ENCODE measurements at places on chromosomes 1 and 21.

GRCh38 chr1:29256394-29256793, 20.1 kb downstream of the PTPRU start:
- no peak for DNase-seq

DNA sequence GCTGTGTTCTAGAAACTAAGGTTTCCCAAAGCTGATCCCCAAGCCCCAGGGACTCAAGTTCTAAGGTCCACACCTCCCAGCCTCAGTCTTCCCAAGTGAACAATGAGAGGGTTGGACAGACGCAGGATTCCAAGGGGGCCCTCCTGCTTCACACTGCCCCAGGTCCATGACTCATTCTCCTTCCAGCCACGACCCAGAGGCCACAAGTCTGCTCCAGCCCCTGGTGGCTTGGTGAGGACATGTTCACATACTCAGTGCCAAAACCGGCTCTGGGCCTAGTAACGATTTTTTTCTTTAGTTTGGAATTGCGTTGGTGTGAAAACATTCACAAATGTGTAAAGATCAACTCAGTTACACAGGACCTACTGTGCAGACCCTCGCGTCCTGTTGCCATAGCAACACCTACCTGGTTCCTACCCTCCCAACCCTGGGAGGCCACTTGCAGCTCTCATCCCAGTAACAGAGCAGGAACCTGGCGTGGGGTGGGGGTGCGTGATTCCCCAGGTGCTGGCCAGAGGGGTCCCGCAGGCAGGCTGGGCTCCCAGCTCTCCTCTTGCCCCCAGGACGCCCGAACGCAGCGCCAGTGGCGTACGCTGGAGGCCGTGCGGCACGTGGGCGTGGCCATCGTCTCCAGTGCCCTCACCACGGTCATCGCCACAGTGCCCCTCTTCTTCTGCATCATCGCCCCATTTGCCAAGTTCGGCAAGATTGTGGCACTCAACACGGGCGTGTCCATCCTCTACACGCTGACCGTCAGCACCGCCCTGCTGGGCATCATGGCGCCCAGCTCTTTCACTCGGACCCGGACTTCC, 57.0 kb downstream of the DISP3 start:
- no peak for DNase-seq

DNA sequence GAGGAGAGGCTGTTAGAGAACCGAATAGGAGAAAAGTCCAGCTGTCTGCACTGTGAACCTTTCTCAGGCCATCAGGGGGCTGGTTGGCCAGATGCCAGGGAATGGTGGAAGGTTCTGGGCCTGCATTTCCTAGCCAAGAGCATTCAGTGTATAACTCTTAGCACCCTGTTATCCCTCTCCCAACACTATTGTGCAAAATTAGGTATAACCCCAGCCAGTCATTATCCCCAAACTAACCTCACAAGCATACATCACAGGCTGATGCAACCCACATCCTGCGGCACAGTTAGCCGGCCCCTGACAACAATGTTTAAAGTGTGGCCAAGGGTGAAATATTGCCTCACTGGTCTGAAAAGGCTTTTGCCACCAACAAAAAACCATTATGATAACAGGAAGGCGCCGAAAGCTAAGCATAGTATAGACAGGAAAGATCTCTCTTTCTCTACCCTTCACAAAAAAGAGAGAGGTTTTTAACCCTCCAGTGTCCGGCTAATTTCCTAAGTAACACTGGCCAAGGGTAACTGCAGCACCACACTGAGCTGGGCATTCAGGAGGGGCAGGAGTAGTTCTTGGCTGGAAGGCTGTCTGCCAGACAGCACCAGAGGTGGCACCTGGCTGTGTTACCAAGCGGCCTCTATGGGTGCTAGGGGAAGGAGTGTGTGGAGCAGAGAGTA, 77.3 kb upstream of the BCAR3 start:
- no peak for DNase-seq

GRCh38 chr1:21921100-21921875, 15.8 kb downstream of the HSPG2 start:
- no peak for DNase-seq

GRCh38 chr1:33524586-33524985, 52.1 kb downstream of the ZSCAN20 start:
- DNase-seq, result no peak

GRCh38 chr1:40248412-40248811, 675 bp downstream of the TMCO2 start:
- no peak for DNase-seq

DNA sequence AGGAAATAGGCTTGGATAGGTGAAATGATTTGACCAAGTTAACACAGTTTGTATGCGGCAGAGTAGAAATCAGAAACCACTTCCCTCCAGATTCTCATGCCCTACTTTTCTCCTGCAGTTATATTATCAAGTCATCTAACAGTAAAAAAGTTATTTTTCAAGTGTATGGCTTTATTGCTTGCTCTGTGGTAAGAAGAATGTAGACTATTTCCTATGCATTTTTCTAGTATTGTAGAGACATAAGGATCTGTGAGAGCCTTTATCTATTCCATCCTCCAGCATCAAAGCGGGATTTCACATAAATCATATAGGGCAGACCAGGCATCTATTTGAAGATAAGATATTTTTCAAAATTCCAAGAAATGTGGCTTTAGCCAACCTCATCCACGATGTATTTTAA, 208.5 kb downstream of the TTLL7 start:
- no peak for DNase-seq

DNA sequence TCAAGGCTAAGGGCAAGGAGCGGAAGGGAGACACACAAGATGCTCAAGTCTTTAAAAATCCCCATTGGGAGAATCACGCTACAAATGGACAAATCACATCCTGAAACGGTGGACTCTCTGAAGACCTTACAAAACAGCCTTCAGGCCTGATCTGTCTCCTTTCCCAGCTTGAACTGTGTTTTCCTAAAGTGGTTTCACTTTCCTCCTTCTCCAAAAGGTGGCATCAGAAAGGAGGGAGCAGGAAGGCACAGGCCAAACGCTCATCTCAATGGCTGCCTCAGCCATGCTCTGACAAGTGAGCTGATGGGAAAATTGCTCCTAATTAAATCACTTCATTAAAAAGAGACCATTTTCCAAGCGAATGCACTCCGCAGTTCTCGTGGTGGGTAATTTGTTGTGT, 47.7 kb downstream of the UTP25 start:
- DNase-seq, result no peak

GRCh38 chr1:70041317-70042045, 163.9 kb downstream of the LRRC40 start:
- no peak for DNase-seq

- DNase-seq, result no peak
Observed at GRCh38 chr1:226638608-226639007, 90.0 kb downstream of the STUM start.

DNA sequence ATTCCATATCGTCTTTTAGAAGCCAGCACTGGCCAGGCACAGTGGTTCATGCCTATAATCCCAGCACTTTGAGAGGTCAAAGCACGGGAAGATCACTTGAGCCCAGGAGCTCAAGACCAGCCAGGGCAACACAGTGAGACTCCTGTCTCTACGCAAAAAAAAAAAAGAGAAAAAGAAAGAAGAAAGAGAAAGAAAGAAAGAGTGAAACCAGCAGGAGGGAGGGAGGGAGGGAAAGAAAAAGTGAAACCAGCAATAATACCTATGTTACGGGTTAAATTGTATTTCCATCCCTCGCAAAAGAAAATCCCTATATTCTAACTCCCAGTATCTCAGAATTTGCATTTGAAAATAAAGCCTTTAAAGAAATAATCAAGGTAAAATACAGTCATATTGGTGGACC, 10.4 kb downstream of the COP1 start:
- DNase-seq, result no peak

DNA sequence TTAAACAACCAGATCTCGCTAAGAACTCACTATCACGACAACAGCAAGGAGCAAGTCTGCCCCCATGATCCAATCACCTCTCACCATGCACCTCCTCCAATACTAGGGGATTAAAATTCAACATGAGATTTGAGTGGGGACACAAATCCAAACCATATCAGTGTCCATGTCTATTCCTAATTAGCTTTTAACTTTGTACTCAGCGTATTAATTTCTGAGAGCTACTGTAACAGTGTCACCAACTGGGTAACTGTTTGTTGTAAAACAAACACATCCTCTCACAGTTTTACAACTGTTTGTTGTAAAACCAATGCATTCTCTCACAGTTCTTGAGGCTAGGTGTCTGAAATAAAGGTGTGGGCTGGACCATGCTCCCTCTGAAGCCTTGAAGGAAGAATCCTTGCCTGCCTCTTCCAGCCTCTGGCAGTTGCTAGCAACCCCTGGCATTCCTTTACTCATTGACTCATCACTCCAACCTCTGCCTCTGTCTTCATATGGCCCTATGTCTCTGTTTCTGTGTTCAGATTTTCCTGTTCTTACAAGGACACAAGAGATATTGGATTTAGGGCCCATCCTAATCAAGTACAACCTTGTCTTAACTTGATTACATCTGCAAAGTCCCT, 121.2 kb downstream of the LTN1 start:
- no peak for DNase-seq

- DNase-seq, result no peak
Observed at GRCh38 chr1:154777781-154778180, 92.3 kb downstream of the KCNN3 start.

DNA sequence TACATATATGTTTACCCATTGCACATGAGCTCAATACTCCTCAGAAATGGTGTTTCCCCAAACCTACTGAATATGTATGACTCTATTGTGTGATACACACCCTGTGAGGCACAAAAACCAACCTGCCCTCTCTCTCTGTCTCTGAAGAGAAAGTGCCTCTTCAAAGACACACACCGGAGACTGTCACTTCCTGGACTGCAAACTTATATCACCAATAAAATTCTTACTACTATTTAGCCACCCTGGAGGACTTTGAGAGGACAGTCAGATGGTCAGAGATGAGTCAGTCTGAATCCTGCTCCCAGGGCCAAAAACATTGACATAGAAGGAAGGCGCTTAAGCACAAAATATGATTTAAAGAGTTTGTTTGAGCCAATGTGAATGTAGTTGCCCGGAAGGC, 110.4 kb downstream of the PPIAL4G start:
- DNase-seq, result peak; percentile 47

DNA sequence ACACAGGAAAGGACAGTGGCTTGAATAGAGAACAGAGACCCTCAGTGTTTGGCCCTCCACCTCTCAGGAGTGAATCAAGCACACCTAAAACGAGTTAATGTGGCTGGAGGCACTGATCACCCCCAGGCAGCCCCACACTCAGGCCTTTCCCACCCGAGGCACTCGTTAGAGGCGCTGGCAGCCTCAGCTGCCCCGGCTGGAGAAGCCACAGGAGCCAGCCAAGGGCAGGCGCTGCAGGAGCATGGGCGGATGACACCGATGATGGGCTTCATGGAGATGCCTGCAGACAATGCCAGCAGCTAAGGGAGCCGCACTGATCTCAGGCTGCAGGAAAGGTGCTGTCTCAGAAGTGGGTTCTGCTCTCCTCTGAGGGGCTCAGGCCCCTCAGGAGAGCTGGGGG, 24.1 kb upstream of the ABCG1 start:
- no peak for DNase-seq

All from stimulated activated CD4-positive, alpha-beta T cell treated with anti-CD3 and anti-CD28 coated beads, Interleukin-2, amount 100 ng/mL, for 24 hours (primary cell).